Activated gamma-delta T cell treated with anti-CD3 and anti-CD28 coated beads, Interleukin-2, amount 50 U/mL, for 16 hours (primary cell): ENCODE measurements at places on chromosomes 5 and 9.

DNA sequence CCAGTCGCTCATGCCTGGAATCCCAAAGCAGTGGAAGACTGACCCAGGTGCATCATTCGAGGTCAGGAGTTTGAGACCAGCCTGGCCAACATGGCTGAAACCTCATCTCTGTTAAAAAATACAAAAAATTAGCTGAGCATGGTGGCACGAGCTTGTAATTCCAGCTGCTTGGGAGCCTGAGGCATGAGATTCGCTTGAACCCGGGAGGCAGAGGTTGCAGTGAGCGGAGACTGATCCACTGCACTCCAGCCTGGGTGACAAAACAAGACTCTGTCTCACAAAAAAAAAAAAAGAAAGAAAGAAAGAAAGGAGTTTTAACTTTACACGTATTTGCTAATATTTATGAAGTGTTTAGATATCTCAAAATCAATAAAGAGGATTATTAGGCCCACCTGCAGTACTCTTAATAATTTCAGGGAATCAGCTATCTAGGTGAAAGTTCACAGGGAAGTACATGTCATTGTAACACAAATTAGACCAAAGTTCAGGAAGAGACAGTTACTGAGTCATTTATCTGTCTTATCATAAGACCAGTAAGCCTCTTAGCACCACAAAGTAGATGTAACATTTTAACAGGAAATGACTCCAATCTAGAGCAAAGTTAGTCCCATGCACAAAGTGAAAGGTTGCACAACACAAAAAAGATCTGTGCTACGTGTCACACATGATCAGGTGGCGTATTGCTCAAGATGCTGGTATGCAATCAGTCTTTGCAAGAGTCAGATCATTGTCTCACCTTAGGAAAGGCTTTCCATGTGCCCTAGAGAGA, 34.1 kb upstream of the PLIN2 start:
- peak; percentile 5 for DNase-seq

- peak; percentile 11 for DNase-seq
These were observed 654 bp downstream of the PURA start for GRCh38 chr5:140114341-140115185.

DNA sequence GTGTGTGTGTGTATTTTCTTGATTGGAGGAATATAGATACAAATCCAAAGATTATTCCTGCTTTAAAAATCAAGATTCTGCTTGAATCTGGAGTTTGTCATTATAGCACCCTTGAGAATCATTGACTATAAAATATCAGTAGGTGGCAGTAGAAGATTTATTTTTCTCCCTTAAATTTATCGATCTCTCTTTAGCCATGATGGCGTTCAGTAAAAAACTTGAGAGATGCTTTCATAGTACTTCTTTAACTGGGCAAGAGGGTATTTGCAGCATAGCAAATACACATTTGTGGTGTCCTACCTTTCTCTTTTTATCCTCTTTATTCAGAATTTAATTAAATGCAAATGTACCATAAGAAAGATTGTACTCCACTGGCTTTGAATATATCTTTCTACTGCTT, 307.7 kb downstream of the ADGRV1 start:
- DNase-seq, result no peak

DNA sequence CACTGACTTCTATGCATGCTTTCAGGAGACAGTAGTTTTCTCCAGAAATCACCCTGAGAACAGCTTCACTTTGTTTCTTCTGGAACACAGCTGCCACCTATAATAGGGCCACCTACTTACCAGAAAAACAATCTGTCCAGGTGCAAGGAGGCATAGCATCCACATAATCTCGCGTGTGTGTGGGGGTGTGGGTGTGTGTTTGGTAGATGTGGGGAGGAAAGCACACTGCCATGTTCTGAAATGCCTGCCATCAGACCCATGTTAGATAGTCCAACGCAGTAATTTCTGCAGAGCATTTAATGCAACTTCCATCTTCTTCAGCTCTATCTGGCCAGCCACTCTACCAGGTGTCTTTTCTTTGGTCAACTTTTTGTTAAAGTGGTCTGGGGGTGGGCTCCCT, 102.9 kb downstream of the ACER2 start:
- no peak for DNase-seq

- no peak for DNase-seq
These were observed 423.0 kb downstream of the DIRAS2 start for GRCh38 chr9:90219548-90220118.

DNA sequence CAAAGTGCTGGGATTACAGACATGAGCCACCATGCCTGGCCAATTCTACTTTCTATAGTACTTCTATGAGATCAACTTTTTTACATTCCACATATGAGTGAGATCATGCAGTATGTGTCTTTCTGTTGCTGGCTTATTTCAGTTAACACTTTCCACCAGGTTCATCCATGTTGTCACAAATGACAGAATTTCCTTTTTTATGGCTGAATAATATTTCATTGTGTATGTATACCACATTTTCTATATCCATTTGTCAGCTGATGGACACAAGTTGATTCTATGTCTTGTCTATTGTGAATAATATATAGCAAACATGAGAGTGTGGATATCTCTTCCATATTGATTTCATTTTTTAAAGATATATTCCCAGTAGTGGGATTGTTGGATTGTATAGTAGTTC, 17.2 kb downstream of the NLN start:
- no peak for DNase-seq

GRCh38 chr9:114718801-114719221, 36.8 kb upstream of the TEX48 start:
- DNase-seq, result peak; percentile 77

DNA sequence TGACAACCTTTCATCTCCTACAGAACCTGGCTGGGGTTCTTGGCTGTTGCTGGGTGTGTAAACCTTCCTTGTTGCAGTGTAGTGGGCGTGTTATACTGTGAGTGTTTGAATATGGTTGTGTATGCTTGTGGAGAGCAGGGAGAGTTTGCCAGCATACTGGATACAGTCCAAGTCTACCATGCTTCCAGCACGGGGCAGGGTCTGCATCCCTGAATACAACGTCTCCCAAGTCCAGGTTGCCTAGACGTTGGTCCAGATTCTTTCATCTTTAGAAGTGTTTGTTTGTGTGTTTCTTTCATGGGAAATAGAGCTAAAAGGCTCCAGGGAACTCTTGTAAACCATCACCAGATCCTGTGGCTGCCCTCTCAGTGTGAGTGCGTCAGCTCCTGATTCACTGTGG, 46.4 kb downstream of the SYK start:
- no peak for DNase-seq

DNA sequence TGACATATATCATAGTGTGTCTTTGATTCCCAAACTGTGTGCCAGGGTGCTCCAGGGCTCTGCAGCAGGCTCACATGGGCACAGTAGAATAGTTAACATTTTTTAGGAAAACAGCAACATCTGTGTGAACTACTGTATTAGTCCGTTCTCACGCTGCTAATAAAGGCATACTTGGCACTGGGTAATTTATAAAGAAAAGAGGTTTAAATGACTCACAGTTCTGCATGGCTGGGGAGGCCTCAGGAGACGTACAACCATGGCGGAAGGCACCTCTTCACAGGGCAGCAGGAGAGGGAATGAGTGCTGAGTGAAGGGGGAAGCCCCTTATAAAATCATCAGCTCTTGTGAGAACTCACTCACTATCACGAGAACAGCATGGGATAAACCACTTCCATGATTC, 82.7 kb downstream of the EGFLAM start:
- DNase-seq, result no peak
